ENCODE measurements at places on chromosomes 2 and 18.

GRCh38 chr2:183511154-183511553 is 386.9 kb downstream of the NUP35 start:
- DNase-seq, result no peak

GRCh38 chr2:124034265-124034664 is 9.2 kb downstream of the CNTNAP5 start:
- DNase-seq, result no peak

DNA sequence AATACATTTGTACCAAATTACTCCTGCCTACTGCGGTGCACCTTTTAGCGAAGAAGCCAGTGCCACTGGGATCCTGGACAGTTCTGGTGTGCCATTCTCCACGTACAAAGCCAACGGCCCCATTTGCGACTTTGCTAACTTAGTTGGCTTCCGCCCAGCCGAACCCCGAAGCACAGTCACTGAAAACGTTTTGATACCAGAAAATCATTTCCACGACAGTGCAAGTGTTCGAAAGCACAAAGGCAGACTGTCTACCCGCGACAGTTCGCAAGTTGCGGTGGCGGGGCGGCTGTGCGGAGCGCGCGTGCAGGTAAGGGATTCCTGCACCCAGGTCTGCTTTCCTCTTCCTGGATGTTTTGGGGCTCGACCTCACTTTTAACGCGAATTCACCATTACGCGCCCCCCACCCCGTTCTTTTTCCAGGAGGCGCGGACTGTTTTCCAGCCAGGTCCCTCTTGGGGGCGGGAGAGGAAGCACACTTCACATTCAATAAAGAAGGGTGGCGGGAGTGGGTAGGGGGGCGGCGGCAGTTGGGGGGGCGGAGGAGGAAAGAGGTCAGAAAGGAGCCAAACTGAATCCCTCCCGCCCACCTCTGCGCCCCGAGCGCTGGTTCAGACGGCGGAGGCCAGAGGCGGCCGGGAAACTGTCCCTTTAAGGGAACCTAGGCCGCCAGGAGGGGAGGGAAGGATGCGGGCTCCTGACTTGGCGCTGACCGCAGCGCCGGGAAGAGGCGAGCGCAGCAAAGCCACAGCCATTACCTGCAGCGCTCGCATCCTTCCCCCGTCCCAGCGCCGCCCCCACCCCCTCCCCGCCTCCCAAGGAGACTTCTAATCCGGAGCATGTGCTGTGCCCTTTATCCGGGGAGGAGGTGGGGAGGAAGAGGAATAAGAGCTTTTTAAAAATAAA is 107.4 kb upstream of the KCTD1 start:
- no peak for DNase-seq

DNA sequence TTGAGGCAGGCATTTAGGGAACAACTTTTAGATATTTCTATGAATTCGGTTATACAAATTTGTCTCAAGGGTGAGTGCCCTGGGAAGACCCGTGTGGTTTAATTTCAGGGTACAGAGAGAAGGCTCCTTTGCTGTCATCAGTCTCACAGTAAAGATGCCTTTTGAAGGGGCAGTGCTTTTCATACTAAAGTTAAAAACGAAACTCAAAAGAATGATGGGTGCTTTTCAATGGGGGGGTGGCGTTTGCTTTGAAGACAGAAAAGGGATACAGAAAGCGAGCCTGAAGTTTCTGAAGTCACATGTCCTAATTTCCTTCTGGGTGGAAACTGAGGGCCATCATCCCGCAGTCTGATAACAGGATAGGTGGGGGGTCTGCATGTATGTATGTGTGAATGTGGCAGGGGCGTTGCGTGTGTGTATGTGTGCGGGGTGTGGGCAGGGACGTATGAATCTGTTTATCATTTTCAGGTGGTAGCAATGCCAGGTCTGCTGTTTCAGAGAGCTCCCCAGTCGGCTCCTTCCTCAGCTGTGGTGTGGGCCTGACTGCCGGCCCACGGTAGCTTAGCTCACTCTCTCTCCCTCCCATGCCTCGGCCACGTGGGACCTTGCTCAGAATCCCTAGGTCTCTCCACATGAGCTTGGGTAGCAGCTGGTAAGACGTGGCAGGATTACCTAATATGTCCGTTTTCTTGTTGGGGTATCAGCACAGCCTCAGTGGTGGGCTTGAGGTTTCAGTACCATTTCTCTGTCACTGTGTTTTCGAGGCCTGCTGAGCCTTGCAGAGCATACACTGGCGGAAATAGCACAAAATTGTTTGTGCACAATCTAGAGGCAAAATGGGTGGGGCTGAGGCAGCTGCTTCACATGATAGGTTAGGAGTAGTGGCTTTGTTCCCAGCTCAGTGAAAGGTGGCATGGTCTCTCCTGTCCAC is 32.7 kb downstream of the ARHGAP25 start:
- DNase-seq, result no peak

GRCh38 chr2:10400002-10400401 is 48.1 kb downstream of the ODC1 start:
- DNase-seq, result no peak

DNA sequence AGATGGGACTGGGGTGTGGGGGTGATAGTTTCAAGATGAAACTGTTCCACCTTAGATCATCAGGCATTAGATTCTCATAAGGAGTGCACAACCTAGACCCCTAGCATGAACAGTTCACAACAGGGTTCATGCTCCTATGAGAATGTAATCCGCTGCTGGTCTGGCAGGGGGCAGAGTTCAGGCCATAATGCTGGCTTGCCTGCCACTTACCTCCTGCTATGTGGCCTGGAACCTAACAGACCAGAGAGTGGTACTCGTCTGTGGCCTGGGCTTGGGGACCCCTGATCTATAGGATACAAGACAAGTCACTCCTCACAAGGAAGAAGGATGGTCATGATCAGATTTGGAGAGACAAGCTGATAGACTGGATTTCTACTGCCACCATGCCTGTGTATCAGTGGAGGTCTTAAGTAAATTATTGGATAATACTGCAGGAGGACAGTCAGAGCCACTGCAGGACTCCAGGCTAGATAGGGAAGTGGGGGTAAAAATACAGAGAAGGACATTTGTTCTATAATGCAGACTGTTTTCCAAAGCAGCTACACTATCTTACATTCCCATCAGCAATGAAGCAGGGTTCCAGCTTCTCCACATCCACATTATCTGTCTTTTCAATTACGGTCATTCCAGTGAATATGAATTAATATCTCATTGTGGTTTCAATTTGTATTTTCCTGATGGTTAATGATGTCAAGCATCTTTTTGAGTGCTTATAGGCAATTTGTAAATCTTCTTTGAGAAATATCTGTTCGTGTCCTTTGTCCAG is 28.8 kb upstream of the APOB start:
- DNase-seq, result no peak

- DNase-seq, result no peak
These were observed 217.7 kb downstream of the TNS1 start for GRCh38 chr2:217784996-217785543.

DNA sequence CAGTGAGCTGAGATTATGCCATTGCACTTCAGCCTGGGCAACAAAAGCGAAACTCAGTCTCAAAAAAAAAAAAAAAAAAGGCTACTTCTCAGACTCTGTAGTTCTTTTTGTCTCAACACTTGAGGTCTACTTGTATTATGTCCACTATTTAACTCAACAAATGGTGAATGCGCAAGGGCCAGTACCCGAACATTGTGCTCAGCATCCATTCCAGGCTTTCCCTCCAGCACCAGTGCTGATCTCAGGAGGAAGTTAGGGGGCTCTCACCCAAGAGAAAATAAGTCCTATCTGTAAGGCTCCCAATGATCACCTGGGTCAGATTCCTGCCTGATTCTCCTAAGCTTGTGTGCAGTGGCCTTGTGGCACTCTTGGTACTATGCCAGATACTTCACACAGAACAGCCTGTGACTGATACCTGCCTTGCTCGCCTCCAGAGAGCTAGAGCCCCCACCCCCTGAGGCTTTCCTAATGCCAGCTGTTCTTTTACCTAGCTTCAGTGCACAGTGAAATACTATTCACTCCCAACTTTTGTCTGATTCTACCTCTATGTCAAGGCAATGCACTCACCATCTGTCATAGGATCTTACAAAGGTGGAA is 74.9 kb downstream of the INO80D start:
- no peak for DNase-seq

- no peak for DNase-seq
These were observed 89.3 kb downstream of the SPP2 start for GRCh38 chr2:234139755-234140154.

- no peak for DNase-seq
These were observed 103.0 kb upstream of the STK17B start for GRCh38 chr2:196274387-196274809.

GRCh38 chr2:232835687-232836208 is 34.3 kb upstream of the SNORC start:
- no peak for DNase-seq
